Activated CD4-positive, alpha-beta T cell treated with anti-CD3 and anti-CD28 coated beads, Interleukin-2, amount 10 ng/mL, durations not matched to agents 24 days and 14 days (primary cell): ENCODE measurements at places on chromosomes 3 and 15. TPM values are rescaled to one million over a fixed set of nuclear protein-coding genes. Genes with fewer than 3 reads are reported as not detected.

- peaks cover 4% of the 10 kb centered on the region for H3K36me3 ChIP-seq
- H3K4me3 ChIP-seq = no peak overlapping the region
- H3K27ac ChIP-seq = no peak overlapping the region
- H3K27me3 ChIP-seq = no peaks in the 10 kb centered on the region
These were observed 48.4 kb downstream of the GBE1 start for GRCh38 chr3:81713031-81713430.

The MORC1 gene
- total RNA-seq = not detected in 2 replicates

- no peak overlapping the region for H3K27ac ChIP-seq
- H3K36me3 ChIP-seq = no peaks in the 10 kb centered on the region
- no peaks in the 10 kb centered on the region for H3K27me3 ChIP-seq
These were observed 730.2 kb downstream of the TUSC7 start for GRCh38 chr3:117439812-117440211.

The CCDC39 gene
- total RNA-seq = not detected in 2 replicates

The VPS13C gene
- 51.5 and 54.8 TPM in 2 replicates for total RNA-seq

GRCh38 chr3:183159333-183159732, 3.2 kb downstream of the LAMP3 start:
- peak overlapping the region; percentile 81 for H3K27ac ChIP-seq
- DNase-seq = peak; percentile 67
- peaks cover 39% of the 10 kb centered on the region for H3K4me1 ChIP-seq
- no peaks in the 10 kb centered on the region for H3K27me3 ChIP-seq

- no peak overlapping the region for H3K27ac ChIP-seq
- no peak for DNase-seq
- no peaks in the 10 kb centered on the region for H3K36me3 ChIP-seq
- no peak overlapping the region for H3K4me3 ChIP-seq
- peaks cover 21% of the 10 kb centered on the region for H3K27me3 ChIP-seq
These were observed 8.4 kb upstream of the CA12 start for GRCh38 chr15:63389902-63390670.

- H3K36me3 ChIP-seq = peaks cover 10% of the 10 kb centered on the region
- no peak overlapping the region for H3K4me3 ChIP-seq
- no peaks in the 10 kb centered on the region for H3K27me3 ChIP-seq
- no peak overlapping the region for H3K27ac ChIP-seq
- peaks cover 30% of the 10 kb centered on the region for H3K4me1 ChIP-seq
These were observed 23.4 kb downstream of the GTF2E1 start for GRCh38 chr3:120765830-120766493.

DNA sequence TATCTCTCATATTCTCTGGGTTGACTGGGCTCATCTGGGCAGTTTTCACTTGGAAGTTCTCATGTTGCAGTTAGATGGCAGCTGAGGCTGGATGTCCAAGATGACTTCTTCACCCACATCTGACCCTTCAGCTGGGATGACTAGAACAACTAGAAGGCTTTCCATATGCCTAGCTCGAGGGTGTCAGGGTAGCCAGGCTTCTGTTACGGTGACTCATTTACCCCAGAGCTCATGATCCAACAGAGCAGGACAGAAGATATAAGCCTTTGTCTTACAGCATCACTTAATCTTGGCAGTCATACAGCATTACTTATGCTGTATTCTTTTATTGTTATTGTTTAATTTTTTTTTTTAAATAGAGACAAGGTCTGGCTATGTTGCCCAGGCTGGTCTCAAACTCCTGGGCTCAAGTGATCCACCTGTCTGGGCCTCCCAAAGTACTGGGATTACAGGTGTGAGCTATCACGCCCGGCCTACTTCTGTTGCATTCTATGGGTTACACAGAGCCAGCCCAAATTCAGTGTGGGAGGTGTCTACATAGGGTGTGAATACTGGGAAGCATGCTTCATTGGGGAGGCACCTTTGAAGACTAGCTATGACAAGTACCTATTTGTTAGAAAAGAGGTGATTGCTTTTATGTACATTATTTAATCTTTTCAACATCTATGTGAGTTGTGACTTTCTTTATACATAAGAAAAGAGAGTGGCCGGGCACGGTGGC, 10.7 kb downstream of the HMCES start:
- H3K4me3 ChIP-seq = no peak overlapping the region
- peaks cover 41% of the 10 kb centered on the region for H3K36me3 ChIP-seq
- peaks cover 4% of the 10 kb centered on the region for H3K4me1 ChIP-seq
- no peak overlapping the region for H3K27ac ChIP-seq
- no peak for DNase-seq

The SYNPR gene
- not detected in 2 replicates for total RNA-seq

GRCh38 chr15:60372756-60373155, 25.0 kb downstream of the ANXA2 start:
- DNase-seq = no peak
- no peaks in the 10 kb centered on the region for H3K27me3 ChIP-seq
- H3K4me1 ChIP-seq = peaks cover 26% of the 10 kb centered on the region
- H3K4me3 ChIP-seq = no peak overlapping the region
- peaks cover 56% of the 10 kb centered on the region for H3K36me3 ChIP-seq
